ENCODE measurements at places on chromosomes 1 and 21. TPM values are rescaled to one million over a fixed set of nuclear protein-coding genes. Genes with fewer than 3 reads are reported as not detected.

DCLRE1B gene
- total RNA-seq, result 5.3 TPM

PCP4L1 gene
- total RNA-seq, result not detected

ECM1 gene
- 33.6 TPM for total RNA-seq

NRAS gene
- total RNA-seq, result 70.7 TPM

HRNR gene
- not detected for total RNA-seq

PTCH2 gene
- total RNA-seq, result 0.51 TPM

SEMA6C gene
- total RNA-seq, result 132 TPM

PAQR6 gene
- 1.1 TPM for total RNA-seq

HES2 gene
- 12.5 TPM for total RNA-seq

VTCN1 gene
- not detected for total RNA-seq

CDK18 gene
- 33.3 TPM for total RNA-seq

G0S2 gene
- total RNA-seq, result 0.57 TPM

SPATA21 gene
- total RNA-seq, result not detected

CD101 gene
- total RNA-seq, result 0.10 TPM

C1QTNF12 gene
- total RNA-seq, result not detected

OR10J1 gene
- total RNA-seq, result not detected

EXTL1 gene
- total RNA-seq, result 20.1 TPM

FCRL4 gene
- not detected for total RNA-seq

C1orf87 gene
- total RNA-seq, result 0.36 TPM

ZNF695 gene
- 1.9 TPM for total RNA-seq

ACTA1 gene
- total RNA-seq, result 1,702 TPM

CRP gene
- total RNA-seq, result not detected

OR2L13 gene
- not detected for total RNA-seq

NMNAT2 gene
- 7.8 TPM for total RNA-seq

LPAR3 gene
- total RNA-seq, result not detected

All from myocyte (in vitro differentiated cells).